Inflammatory macrophage treated with lipopolysaccharide for 4 hours (primary cell): ENCODE measurements at places on chromosomes 12 and 14.

GRCh38 chr12:70011353-70011752 lies 186.3 kb downstream of the MYRFL start:
- DNase-seq: no peak

DNA sequence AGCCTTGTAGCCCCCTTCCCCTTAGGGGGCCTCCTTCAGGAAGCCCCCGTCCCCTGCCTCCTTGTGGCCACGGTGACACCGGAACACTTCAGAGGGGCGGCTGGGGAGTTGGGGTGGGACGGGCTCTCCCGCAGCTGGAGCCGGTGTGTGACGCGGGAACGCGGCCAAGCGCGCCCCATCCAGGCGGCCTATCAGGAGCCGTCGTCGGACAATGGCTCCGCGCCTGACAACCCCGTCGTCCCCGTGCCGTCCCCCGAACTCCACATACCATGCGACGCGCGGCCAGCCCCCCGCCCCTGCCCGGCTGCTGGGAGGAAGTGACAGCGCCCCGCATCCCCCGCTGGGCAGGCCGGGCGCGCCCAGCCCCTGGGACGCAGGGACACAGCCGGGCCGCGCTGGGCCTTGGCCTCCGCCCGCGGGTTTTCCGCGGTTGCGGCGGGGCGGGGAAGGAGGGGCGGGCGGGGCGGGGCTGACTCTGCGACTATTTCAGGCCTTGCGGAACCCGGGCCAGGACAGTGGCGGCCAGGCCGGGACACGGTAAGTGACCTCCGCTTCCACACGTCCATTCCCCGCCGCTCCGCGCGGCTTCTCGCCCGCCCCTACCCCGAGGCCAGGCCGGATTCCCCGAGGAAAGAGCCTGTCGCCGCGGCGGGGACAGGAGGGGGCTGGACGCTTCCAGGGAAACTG lies at the start of gene TNFAIP2:
TSS of gene TNFAIP2 (plus strand) at position 515 of the 687 bp plus-strand sequence. CDS start 2,997 bp downstream, outside the sequence.
- DNase-seq: peak; percentile 90

- DNase-seq: peak; percentile 69
These were observed 6.1 kb downstream of the NEK9 start for GRCh38 chr14:75120541-75121291.

GRCh38 chr12:3745152-3745551 lies 7.8 kb downstream of the CRACR2A start:
- DNase-seq: no peak

- DNase-seq: no peak
These were observed 1606.1 kb upstream of the FLRT2 start for GRCh38 chr14:83923842-83924241.
